ENCODE measurements at places on chromosomes 7 and 10. TPM values are rescaled to one million over a fixed set of nuclear protein-coding genes. Genes with fewer than 3 reads are reported as not detected.

The PPP1R9A gene
- total RNA-seq, result 59.1 TPM

- no peaks in the 10 kb centered on the region for H3K36me3 ChIP-seq
- H3K27ac ChIP-seq, result no peak overlapping the region
These were observed 178.9 kb downstream of the GRID1 start for GRCh38 chr10:86187499-86188239.

DNA sequence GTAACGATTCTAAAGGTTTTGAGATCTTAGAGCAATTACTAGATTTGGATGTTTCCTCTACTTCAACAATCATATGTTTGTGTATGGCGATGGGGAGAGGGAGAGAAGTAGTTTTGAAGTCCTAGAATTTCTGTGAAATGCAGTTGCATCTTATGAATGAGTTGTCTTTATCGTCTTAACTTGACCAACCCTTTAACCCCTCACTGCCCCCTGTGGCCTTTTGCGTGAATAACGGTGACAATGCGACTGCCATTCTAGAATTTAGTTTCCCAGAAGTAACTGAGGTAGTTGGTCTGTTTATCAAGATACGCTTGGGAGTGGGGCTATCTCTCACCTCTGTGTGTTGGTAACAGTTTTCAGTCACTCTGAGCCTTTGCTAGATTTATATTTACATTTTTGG is 204.6 kb downstream of the HDAC9 start:
- H3K4me3 ChIP-seq, result no peak overlapping the region
- H3K27ac ChIP-seq, result no peak overlapping the region
- H3K27me3 ChIP-seq, result no peaks in the 10 kb centered on the region
- H3K36me3 ChIP-seq, result no peaks in the 10 kb centered on the region
- no peak for DNase-seq

- H3K4me1 ChIP-seq, result no peaks in the 10 kb centered on the region
- H3K27me3 ChIP-seq, result no peaks in the 10 kb centered on the region
- H3K36me3 ChIP-seq, result no peaks in the 10 kb centered on the region
- DNase-seq, result no peak
- no peak overlapping the region for H3K27ac ChIP-seq
These were observed 148.9 kb downstream of the ZEB1 start for GRCh38 chr10:31467791-31468535.

DNA sequence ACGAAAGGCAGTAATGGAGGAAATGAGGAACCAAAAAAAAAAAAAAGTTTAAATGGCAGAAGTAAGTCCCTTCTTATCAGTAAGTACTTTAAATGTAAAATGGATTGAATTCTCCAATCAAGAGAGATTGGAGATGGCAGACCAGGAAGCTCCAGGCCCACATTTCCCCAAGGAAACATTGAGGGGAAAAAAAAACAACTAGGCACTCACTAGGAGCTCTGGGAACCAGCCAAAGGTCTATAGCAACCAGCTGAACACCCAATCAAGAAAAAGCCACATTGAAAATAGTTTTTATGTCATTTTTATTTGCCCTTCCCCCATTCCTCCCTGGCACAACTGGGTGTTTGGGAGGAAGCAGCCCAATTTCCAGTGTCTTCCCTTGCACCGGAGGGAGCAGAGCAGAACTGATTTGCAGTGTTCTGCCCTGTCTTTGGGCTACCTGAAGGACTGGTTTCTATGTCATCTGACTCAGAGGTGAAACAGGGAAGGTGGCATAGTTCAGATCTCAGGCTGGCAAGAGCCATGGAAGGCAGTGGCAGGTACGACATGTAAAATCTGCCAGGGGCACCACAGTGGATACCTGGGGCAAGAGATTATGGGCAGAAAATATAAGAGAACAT is 121.9 kb downstream of the SMURF1 start:
- no peak overlapping the region for H3K27ac ChIP-seq
- DNase-seq, result peak; percentile 18
- no peaks in the 10 kb centered on the region for H3K4me1 ChIP-seq
- H3K27me3 ChIP-seq, result no peaks in the 10 kb centered on the region
- peaks cover 10% of the 10 kb centered on the region for H3K36me3 ChIP-seq

Data from lung (tissue), 17 donors.